ENCODE measurements at places on chromosomes 5 and 9. TPM values are rescaled to one million over a fixed set of nuclear protein-coding genes. Genes with fewer than 3 reads are reported as not detected.

OCLN gene
- 0.10 TPM for total RNA-seq

PCDHB15 gene
- not detected for total RNA-seq

ITGA2 gene
- total RNA-seq = 3.2 TPM

CDC25C gene
- total RNA-seq = 5.6 TPM

FBN2 gene
- not detected for total RNA-seq

MELK gene
- total RNA-seq = 48.3 TPM

ACO1 gene
- 6.9 TPM for total RNA-seq

FLT4 gene
- total RNA-seq = 0.86 TPM

DMGDH gene
- not detected for total RNA-seq

LPCAT1 gene
- 110 TPM for total RNA-seq

BAAT gene
- 0.08 TPM for total RNA-seq

PRUNE2 gene
- total RNA-seq = 0.57 TPM

DMRT3 gene
- not detected for total RNA-seq

FBP1 gene
- 0.39 TPM for total RNA-seq

TAF9 gene
- 60.0 TPM for total RNA-seq

TEK gene
- not detected for total RNA-seq

SHOC1 gene
- not detected for total RNA-seq

ZBED3 gene
- 0.49 TPM for total RNA-seq

PCDHA7 gene
- not detected for total RNA-seq

TNC gene
- total RNA-seq = 0.60 TPM

ANKRD18A gene
- 4.1 TPM for total RNA-seq

IFNK gene
- not detected for total RNA-seq

IRX1 gene
- not detected for total RNA-seq

MTRR gene
- 83.0 TPM for total RNA-seq

NMUR2 gene
- total RNA-seq = not detected
